Fibroblast of lung (primary cell): ENCODE measurements at places on chromosomes 4 and X. TPM values are rescaled to one million over a fixed set of nuclear protein-coding genes. Genes with fewer than 3 reads are reported as not detected.

The QRFPR gene
- total RNA-seq = not detected in 2 replicates

The IL2 gene
- total RNA-seq = not detected in 2 replicates

The ADH7 gene
- total RNA-seq = 0.17 TPM in 1 of 2 replicates, not detected in the other

The ATRX gene
- total RNA-seq = 78.6 and 100 TPM in 2 replicates

The TCP11X2 gene
- not detected in 2 replicates for total RNA-seq

The ARHGAP36 gene
- total RNA-seq = not detected in 2 replicates

The GPC4 gene
- total RNA-seq = 1.5 and 2.8 TPM in 2 replicates

The DAPP1 gene
- total RNA-seq = not detected in 2 replicates

The CFAP99 gene
- total RNA-seq = under 0.01 TPM in 1 of 2 replicates, not detected in the other

The UGT2B17 gene
- not detected in 2 replicates for total RNA-seq

The POF1B gene
- not detected in 2 replicates for total RNA-seq

DNA sequence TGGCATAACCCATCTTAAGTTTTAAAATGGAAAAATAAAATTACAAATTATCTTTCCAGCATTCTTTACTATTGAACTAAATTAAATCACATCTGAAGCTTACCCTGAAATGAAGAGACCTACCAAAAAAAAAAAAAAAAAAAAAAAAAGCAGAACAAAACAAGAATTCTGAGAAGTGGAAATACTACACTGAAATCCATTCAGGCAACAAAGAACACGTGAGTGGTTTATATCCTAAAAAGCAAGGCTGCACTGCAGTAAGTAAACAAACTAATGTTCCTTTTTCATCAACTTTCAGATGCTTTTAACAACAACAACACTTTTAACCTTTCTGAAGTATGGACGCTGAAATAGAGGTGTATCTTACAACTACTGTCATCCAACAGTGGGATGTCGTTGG lies 7.5 kb downstream of the FRYL start:
- DNase-seq = no peak

- DNase-seq = peak; percentile 85
Observed at GRCh38 chr4:176575141-176575730, 217.5 kb downstream of the VEGFC start.

- peak; percentile 30 for DNase-seq
Observed at GRCh38 chr4:87423317-87424098, 1.1 kb downstream of the NUDT9 start.

- DNase-seq = no peak
Observed at GRCh38 chr4:93646233-93646930, 182.2 kb upstream of the ATOH1 start.

- DNase-seq = no peak
Observed at GRCh38 chrX:97123001-97123400, 239.3 kb downstream of the RPA4 start.

- DNase-seq = no peak
Observed at GRCh38 chr4:84563002-84563401, 19.9 kb upstream of the CDS1 start.

DNA sequence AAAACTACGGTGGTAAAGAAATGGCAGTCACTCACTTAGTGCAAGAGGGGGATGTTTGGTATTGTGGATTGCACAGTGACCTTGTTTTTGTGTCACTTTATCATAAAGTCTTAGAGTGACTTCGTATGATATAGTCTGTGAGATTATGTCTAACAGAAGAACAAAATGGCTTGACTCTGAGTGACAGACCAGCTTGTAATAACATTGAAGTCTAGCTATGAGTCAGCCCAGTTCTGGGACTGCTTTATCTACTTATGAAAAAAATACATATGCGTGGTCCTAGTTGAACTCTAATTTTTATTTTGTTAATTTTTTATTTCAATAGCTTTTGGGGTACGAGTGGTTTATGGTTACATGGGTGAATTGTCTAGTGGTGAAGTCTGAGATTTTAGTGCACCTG lies 20.0 kb downstream of the DCLK2 start:
- peak; percentile 70 for DNase-seq

GRCh38 chrX:154436374-154436982 lies 476 bp upstream of the GDI1 start:
- peak; percentile 28 for DNase-seq

DNA sequence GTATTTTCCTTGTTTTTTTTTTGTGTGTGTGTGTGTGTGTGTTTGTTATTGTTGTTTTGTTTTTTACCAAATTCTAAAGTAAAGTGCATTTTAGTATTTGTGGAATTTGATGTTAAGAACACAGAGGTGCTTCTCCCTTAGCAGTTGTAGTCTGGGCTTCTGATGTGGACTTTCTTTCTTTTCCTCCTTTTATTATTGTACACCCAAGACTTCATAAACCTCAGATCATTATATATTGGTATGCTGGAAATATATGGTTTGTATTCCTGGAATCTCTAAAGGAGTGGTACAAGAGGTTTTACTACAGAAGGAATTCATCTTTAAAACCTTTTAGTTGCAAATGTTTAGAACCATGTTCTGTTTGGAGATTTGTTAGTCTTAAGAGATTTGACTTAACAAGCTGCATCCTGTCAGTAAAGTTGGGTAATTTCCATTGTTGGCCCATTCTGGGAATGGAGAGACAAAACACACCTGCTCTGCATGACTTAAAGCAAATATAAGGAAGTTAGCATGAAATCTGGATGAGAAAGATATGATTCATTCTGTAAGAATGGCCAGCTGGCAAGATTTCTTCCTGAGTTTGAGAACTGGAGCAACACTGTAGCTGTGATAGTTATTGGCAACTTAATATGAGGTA lies 64.0 kb downstream of the SMAD1 start:
- peak; percentile 96 for DNase-seq

DNA sequence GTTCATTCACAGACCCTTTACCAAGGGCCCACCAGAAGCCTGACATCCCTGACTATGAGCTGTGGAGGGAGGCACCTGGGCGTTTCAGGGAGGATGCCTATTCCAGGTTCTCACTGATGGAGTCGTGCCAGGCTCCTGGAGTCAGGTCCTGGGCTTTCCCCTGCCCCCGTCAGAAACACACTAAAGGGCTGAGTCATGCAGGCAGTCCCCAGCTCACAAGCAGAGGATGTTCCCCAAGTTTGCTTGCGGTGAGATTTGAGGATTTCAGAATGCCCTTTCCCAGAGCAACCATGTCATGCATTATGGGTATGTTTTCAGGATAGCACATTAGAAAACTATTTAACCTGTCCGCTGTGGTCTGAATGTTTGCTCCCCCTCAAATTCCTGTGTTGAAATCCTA lies 45.2 kb downstream of the FHDC1 start:
- DNase-seq = no peak

DNA sequence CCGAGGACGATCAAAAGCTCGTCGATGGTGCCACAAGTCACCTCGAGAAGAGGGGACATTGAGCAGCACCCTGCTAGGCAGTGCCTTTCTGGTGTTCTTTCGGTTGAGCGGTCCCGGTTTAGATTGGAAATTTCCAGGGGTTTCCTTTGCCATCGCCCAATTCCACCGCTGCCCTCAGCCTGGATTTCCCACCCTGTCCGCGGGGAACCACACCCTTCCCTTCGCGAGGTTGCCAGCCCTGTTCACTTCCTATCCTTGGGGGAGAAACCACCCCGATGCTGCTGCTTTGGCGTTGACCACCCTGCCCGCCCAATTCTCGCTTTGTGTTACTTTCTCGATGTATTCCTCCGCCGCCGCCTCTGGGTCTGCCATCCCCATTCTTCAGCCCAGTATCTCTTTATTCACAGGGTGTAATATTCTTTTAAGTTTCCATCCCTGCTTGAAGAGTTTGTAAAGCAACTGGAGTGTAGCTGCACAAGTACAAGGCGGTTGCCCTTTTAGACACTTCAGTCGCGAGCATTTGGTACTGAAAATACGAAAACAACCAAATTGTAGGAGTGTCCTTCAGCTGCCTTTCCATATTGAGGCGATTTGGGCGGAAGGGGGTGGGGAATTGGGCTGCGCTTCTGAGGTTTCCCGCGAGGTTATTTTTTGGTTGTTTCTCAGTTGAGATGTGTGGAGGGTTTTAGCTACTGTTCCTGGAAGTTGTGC lies 1.1 kb downstream of the OGT start:
- DNase-seq = peak; percentile 56

DNA sequence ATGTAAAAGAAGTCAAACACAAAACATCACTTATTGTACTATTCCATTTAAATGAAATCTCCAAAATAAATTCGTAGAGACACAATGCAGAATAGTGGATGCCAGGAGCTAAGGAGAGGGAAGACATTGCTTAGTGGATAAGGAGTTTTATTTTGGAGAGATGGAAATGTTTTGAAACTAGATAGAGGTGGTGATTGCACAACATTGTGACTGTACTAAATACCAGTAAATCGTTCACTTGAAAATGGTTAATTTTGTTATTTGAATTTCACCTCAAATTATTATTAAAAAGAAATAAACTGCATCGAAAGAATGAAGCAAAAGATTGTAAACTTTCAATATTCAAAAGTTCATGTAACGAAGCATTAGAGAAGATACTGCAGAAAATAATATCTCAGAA lies 9.7 kb upstream of the ACSL4 start:
- DNase-seq = no peak
